ENCODE measurements at places on chromosomes 2 and 18.

GRCh38 chr2:58107803-58108710 lies 61.5 kb downstream of the VRK2 start:
- DNase-seq, result peak; percentile 92

DNA sequence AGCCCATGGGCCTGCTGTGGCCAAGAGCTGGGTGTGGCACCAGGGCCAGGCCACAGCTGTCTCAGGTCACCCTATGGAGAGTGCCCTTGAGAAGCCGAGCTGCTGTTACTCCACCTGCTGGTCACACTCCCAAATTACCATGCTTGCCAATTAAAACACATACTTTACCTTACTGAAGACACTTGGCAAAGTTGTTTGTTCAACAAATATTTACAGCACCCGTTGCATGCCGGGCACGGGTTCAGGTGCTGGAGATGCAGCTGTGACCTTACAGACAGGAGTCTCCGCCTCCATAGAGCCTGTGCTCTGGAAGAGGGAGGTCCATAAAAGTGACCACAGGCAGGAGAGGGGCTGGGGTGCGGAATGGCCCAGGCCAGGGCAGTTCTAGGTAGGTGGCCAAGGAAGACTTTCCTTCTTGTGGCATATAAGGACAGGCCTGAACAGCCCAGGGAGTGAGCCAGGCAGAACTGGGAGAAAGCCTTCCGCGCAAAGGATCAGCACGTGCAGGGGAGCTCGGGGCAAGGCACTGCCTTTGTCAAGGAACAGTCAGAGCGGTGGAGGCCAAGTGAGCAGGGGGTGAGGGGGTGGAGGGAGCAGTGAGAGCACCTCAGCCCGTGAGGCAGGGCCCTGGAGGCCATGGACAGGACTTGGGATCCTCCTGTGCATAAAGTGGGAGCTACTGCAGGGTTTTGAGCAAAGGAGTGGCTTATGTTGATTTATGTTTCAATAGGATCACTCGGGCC lies 23.6 kb upstream of the RBM44 start:
- no peak for DNase-seq

GRCh38 chr18:43933177-43933576 lies 655.9 kb upstream of the SYT4 start:
- DNase-seq, result no peak

GRCh38 chr18:10751653-10752052 lies 225.8 kb downstream of the NAPG start:
- DNase-seq, result no peak

- no peak for DNase-seq
These were observed 65.9 kb downstream of the MBP start for GRCh38 chr18:77066689-77067088.

GRCh38 chr2:198662905-198663304 lies 794.8 kb downstream of the SATB2 start:
- no peak for DNase-seq

DNA sequence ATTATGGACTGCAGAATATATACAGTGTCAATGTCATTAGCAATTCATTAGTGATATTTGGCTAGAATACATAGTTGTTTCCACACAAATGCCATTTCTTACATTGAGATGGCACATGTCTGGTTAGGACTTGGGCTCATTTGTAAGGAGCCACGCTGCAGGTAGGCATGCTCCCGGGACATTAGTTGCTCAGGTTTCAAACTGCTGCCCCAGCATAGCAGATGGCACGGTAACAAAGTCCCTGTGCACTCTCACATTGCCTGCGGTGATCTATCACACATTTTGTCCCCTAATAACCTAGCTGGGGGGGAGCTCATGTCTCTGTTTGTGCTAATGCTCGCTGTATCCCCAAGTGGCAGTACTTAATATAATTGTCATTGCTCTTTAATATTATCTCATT lies 185.1 kb downstream of the NEDD4L start:
- no peak for DNase-seq

DNA sequence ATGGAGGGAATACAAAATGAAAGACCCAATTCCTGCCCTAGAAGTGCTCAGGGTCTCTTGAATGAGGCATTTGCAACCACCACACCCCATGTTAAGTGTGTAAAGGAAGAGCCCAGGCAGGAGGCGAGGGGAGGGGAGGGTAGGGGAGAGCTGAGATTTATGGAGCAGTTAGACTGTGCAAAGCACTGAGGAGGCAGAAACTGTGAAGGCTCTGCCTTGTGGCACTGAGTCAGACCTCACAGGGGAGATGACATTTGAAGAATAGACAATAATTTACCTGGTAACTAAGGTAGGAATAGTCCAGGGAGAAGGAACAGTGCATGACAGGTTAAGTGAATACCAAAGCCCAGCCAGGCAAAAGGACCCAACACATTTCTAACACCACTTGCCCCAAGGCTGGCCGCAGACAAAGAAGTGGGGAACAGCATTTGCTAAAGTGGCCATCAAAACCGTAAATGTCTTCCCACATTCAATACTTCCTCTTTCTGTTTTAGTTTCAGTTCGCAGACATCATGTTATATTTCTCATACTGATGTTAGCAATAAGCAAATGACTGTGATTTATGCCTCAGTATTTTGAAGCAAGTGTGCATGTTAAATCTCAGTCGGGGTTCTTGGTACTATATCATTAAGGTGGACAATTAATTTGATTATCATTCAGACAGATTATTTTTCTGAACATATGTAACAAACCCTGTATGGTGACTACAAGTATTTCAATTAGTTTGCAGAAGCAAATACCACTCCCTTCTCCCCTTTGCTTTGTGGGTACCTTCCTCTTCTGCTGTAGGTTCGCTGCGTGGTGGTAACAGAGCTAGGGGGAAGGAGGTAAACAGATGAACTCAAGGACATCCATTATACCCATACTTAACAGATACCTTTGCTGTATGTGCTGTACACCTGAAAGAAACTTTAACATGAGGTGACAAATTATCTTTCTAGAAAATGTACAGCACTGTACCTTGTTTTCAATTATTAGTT lies 27.5 kb downstream of the CDH20 start:
- DNase-seq, result no peak

DNA sequence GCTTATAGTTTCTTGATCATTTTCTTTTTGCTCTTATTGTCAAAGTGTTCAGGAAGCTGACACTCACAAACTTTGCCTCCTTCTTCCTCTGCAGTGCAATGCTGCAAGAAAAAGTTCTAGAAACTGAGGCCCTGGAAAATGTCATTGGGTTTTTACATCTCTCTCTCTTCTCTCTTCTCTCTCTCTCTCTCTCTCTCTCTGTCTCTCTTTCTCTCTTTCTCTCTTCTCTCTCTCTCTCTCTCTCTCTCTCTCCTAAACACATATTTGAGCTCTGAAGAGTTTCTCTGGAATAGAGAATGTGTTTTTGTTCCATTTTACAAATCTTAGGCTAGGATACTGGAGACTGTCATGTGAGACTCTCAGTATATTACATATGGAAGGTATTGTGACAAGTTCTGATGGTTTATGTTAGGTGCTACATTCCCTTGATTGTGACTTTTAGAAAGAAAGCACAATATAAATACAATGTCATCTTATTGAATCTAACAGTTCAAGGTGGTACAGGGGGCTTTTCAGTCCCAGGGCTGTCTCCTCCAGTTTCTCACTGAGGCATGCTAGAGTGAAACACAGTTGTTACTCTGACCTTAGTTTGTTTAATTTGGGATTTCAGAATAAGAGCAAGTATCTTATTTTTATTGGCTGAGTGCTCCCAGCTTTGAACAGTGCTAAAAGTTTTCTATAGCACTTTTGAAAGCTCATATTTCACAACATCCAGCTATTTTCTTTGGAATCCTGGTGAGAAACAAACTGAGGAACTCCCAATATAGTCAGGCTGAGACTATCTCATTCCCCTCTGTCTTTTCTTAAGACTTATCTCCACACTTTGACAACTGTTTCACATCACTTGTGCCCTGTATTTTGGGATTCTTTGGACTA lies 41.4 kb upstream of the EHBP1 start:
- DNase-seq, result peak; percentile 76

DNA sequence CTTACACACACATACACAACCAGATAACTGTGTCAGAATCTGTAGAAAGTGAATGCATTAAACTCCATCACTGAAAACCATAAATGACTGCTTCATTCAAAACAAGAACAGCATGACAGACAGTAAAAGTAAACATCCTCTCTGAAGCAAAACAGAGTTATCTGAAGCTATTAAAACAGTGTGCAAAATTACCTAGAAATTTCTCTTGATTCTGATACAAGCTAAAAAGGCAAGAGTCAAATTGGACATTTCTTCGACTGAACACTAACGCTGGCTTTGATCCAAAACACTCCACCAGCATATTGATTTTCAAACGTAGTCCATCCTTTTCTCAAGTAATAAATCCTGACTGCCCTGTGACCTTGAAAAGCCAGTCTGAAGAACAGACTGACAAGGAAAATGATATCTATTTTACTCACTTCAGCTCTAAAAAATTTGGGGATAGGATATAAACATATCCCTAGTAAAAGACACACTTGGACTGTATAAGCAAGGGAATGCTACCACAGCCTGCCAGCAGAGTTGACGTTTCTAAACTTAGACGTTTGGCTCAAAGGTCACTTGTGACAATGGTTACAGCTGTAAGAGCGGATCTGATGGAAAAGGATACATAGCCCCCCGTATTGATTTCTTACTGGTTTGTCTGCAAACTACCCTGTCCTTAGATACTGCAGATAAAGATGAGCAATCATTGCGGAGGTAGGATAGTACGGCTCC lies 128.9 kb upstream of the ITGB6 start:
- no peak for DNase-seq

- peak; percentile 9 for DNase-seq
These were observed 24.3 kb upstream of the ASPRV1 start for GRCh38 chr2:69985688-69986087.

- DNase-seq, result no peak
These were observed 2.8 kb upstream of the SLC20A1 start for GRCh38 chr2:112642966-112643365.

- DNase-seq, result no peak
These were observed 861.6 kb downstream of the CBLN2 start for GRCh38 chr18:71682591-71682990.

GRCh38 chr2:142478206-142478605 lies 347.4 kb upstream of the LRP1B start:
- DNase-seq, result no peak

- DNase-seq, result no peak
These were observed 156.7 kb downstream of the TPO start for GRCh38 chr2:1569879-1570450.

- no peak for DNase-seq
These were observed 4.0 kb downstream of the CWC22 start for GRCh38 chr2:180003073-180003472.

GRCh38 chr2:219252570-219252899 lies 508 bp upstream of the TUBA4B start:
- no peak for DNase-seq

- no peak for DNase-seq
These were observed 165.0 kb upstream of the SMIM21 start for GRCh38 chr18:75592527-75592926.

DNA sequence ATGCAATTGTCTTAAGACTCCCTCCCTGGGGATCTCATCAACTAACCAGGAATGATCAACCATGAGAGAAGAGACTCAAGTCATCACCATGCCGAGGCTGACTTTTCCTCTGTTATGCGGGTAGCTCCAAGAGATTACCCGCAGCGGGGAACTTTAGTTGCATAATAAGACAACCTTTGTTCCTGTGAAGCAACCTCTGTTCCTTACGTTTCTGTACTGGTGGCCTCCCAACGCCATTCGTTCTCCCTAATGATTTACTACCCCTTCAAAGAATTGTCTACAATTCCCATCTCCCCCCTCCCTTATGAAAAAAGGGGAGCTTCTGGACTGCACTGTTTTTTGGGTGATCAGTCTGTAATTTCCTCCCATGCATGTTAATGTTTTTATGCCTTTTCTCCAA lies 66.1 kb upstream of the LRPPRC start:
- no peak for DNase-seq

GRCh38 chr2:237558961-237559641 lies 7.3 kb upstream of the PRLH start:
- peak; percentile 59 for DNase-seq

DNA sequence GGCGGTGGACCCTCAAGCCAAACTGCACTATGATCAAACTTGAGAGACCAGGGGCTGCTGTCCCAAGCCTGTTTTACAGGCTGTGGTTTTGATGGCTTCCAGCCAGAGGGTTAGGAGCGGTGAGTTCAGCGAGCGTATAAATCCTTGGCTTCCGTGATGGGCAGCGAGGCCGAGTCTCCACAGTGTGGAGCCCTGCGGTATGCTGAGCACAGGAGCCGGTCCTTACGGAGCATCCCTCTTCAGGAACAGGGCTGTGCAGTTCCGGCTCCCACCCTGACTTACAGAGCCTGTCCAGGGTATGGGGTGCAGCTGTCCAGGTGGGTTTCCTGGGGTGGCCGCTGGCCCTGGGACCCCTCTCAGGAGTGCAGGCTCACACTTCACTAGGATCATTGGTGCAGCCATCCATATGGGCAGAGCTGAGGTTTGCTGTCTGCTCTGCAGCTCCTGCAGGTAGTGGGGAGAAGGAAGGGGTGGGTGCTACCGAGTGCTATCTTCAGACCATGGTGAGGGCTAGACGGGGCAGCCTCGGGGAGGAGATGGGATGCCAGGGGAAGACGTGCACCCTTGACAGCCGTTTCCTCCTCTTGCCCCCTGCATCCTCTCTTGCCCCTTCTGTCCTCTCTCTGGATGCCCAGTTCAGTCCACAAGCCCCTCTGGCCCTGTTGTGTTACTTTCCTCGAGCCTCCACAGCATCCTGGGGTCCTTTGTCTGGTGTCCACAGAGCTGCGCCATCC lies 104.3 kb downstream of the FAM210A start:
- DNase-seq, result no peak

GRCh38 chr2:110885256-110885655 lies 152.9 kb downstream of the ACOXL start:
- DNase-seq, result no peak

DNA sequence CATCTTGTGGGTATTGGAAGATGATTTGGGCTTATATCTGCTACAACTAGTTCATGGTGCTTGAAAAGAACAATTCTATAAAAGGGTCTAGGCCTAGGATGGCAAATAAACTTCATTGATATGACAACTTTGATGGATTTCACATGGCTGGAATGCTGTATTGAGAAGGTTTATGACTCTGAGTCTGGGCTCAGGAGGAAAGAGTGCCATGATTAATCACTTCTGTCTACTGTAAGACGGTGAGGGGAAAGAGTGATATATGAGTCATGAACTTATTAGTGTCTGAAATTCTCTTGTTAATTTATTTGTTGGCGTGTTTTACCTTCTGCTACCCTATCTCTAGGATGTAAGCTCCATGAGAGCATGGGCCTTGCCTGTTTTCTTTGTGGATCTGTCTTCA lies 17.0 kb upstream of the ADCYAP1 start:
- DNase-seq, result no peak

DNA sequence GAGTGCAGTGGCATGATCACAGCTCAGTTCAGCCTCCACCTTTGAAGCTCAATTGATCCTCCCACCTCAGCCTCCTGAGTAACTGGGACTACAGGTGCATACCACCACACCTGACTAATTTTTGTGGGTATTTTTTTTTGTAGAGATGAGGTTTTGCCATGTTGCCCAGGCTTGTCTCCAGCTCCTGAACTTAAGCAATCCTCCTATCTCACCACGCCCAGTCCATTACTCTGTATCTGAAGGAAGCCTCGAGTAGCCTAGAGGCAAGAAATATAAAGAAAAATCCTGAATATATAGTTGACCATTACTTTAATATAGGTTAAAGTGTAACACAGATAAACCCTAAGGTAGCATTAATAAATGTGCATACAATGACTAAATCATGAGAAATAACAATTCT lies 686.8 kb upstream of the PIK3C3 start:
- no peak for DNase-seq

- no peak for DNase-seq
These were observed 688 bp upstream of the ARHGAP28 start for GRCh38 chr18:6728809-6729246.
